D341Med (cell line): ENCODE measurements at places on chromosomes 7 and 10.

- no peak for DNase-seq
Measured at GRCh38 chr7:134009314-134010110, 117.6 kb upstream of the LRGUK start.

DNA sequence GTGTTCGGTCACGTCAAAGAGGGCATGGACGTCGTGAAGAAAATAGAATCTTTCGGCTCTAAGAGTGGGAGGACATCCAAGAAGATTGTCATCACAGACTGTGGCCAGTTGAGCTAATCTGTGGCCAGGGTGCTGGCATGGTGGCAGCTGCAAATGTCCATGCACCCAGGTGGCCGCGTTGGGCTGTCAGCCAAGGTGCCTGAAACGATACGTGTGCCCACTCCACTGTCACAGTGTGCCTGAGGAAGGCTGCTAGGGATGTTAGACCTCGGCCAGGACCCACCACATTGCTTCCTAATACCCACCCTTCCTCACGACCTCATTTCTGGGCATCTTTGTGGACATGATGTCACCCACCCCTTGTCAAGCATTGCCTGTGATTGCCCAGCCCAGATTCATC lies 6.5 kb downstream of the PPIF start:
- DNase-seq, result no peak

DNA sequence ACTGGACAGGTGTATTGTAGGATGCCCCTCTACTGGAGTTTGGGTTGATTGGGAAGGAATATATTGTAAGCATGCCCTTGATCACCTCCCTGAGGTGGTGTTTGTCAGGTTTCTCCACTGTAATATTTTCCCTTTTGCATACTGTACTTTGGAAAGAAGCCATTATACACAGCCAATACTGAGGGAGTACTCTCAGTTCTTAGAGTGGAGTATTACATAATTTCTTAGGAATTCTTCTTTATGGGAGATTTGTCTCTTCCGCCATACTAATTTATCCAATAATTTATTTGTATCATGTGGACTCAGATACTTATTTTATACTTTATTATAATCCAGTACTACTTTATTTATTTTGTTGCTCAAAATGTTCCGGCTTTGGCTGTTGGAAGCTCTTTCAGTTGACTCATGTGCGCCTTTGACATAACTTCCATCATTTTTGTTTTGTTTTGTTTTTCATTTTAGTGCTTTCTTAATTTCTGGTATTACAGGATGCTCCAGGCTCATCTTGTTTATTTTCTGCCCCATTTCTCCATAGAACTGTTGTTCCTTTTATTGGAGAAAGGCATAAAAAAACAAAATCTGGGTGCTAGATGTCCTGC lies 29.7 kb downstream of the MKLN1 start:
- DNase-seq, result no peak

DNA sequence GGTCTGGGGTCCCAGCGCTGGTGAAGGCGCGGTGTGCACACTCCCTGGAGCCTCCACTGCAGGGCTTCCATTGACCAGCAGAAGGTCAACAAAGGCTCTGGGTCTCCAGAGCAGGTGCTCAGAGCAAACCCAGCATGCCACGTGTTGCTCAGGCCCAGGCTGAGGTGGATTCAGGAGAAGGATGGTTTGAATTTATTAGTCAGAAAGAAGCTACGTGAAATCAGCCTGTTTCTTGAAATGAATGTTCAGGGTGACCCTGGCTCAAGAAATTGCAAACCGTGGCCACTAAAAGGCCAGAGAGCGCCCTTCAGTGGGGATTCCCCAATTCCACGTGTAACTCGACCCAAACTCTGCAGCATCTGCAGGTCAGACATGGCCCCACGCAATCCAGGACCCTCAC lies 82.7 kb upstream of the PFKP start:
- no peak for DNase-seq

DNA sequence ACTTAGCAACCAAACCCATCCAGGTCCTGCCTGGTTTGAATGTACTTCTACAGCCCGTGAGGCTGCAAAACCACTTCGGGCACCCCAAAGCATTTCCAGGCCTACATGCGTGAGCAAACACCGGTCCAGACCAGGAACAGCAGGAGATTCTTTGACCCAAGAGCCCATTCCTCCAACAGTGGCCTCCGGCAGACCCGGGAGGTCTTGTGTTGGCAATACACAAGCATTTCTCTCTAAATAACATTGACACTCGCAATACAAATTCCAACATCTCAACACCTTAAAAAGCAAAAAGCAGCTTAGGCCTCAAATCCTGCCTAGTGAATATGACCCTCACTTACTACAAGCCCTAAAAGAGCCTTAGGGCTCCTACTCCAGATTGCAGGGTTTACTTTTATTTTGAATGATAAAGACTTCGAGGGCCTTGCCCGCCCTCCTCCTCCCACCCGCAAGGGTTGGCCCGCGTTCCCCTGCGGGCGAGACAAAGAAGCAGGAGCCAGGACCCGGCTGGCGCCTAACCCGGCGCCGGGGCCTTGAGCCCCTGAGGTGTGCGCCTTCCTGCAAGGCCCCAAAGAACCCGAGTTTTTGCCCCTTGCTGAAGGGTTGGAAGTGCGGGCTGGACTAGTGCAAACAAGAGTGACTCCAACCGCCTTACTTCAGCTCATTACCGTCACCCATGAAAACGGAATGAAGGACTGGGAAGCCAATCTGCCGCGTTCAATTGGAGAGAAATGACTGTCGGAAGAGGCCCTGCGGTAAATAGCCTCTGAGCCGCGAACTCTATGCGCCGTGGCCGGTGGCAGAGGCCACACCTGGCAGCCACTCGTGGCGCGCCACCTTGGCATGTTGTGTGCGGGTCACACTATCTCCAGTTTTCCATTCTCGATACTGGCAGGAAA lies 3.4 kb upstream of the DLX6 start:
- no peak for DNase-seq

GRCh38 chr7:23242935-23243334 lies 3.6 kb upstream of the GPNMB start:
- DNase-seq, result no peak

- DNase-seq, result no peak
Measured at GRCh38 chr10:51433949-51434475, 265.4 kb downstream of the CSTF2T start.

- DNase-seq, result no peak
Measured at GRCh38 chr7:156677374-156678054, 36.9 kb downstream of the RNF32 start.

DNA sequence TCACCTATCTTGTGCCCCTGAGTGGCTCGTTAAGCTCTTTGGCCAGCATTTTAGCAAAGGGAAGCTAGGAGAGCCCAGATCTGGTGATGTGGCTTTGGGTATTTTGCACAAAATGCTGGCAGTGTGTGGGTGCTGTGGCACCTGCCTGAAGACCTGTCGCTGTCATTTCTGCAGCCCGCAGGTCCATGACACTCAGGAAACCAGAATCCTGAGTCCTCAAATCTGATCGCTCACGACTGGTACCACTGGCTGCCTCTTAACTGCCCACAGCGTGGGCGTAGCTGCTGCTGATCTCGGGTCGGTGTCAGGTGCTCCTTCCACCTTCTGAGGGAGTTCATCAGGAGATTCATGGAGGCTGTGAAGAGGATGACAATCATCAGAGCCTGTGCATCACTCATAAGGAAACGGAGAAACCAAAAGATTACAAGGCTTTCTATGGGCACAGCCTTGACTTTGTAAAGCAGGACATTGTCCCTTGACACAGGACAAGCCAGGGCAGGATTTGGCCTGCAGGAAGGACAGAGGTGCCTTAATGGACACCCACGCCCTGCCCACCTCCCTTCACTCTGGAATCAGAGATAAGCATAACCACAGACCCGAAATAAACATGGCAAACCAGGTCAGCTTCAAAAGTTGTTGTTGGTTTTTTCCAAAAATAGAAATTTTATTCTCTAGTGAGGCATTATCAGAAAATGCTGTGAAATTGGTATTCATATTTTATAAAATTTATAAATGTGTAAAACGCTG lies 71.0 kb upstream of the STK17A start:
- no peak for DNase-seq

- no peak for DNase-seq
Measured at GRCh38 chr10:103638948-103639347, 145.4 kb downstream of the NEURL1 start.

DNA sequence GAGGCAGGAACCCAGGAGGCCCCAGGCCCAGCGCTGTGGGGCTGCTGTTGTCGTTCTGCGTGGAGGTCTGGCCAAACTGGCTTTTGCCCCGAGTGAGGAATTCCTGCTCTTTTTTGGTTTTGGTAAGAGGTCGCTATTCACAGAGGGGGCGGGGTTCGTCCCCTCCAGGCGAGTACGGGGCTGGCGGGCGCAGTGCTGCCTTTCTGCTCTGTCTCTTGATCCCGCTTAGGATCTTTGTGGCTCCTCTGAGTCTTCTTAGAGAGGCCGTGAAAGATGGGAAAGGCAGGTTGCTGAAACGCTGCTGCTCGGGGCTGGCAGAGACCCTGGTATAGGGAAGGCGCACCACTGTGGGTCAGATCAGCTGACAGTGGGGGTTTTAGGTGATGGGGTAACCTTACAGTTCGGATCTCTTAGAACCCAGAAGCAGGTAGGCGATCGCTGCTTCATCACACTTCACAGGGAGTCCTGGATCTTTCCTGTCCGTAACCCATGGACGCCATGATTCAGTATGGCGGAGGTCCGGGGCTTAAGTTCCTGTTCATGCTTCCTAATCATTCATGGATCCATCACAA lies 136.7 kb downstream of the KIF20B start:
- no peak for DNase-seq

- no peak for DNase-seq
Measured at GRCh38 chr7:35467456-35467978, 213.6 kb upstream of the TBX20 start.

- DNase-seq, result no peak
Measured at GRCh38 chr7:131076032-131076431, 251.6 kb upstream of the MKLN1 start.

- no peak for DNase-seq
Measured at GRCh38 chr10:45461034-45461433, 87.0 kb downstream of the ALOX5 start.

GRCh38 chr7:55548295-55548731 lies 24.0 kb downstream of the VOPP1 start:
- DNase-seq, result no peak

GRCh38 chr10:110947061-110947595 lies 27.7 kb downstream of the SHOC2 start:
- no peak for DNase-seq

GRCh38 chr7:8823486-8823885 lies 390.1 kb downstream of the NXPH1 start:
- no peak for DNase-seq

GRCh38 chr7:50307368-50308032 lies 3.0 kb downstream of the IKZF1 start:
- no peak for DNase-seq

- DNase-seq, result peak; percentile 70
Measured at GRCh38 chr7:98281757-98282606, 496 bp downstream of the BRI3 start.

- no peak for DNase-seq
Measured at GRCh38 chr7:126493801-126494200, 758.9 kb downstream of the GRM8 start.

- no peak for DNase-seq
Measured at GRCh38 chr10:61406242-61406641, 46.9 kb downstream of the TMEM26 start.

DNA sequence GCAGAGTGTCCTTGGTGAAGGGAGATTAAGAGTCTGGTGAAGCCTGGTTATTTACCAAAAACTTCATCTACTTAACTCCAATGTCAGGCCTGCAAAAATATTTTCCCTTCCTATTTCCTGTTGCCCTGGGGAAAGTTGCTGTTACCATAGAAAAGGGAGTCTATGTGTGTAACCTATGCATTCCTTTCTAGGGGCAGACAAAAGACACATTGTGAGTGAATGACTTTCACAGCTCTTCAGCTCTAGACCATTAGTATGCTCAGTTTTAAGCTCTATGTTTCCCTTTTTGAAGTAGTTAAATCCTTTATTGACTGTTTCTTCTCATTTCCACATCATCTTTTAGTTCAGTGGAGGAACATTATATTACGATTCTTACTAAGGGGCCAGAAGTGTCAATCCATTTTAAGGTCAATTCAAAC lies 45.6 kb upstream of the SGCE start:
- no peak for DNase-seq

DNA sequence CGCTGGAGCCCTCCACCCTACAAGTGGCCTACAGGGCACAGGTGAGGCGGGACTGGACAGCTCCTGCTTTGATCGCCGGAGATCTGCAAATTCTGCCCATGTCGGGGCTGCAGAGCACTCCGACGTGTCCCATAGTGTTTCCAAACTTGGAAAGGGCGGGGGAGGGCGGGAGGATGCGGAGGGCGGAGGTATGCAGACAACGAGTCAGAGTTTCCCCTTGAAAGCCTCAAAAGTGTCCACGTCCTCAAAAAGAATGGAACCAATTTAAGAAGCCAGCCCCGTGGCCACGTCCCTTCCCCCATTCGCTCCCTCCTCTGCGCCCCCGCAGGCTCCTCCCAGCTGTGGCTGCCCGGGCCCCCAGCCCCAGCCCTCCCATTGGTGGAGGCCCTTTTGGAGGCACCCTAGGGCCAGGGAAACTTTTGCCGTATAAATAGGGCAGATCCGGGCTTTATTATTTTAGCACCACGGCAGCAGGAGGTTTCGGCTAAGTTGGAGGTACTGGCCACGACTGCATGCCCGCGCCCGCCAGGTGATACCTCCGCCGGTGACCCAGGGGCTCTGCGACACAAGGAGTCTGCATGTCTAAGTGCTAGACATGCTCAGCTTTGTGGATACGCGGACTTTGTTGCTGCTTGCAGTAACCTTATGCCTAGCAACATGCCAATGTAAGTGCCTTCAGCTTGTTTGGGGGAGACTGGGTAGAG lies at the start of gene COL1A2:
Gene COL1A2 (plus strand): TSS at position 459 of the 704 bp plus-strand sequence. CDS start 137 bp downstream, at position 596.
- DNase-seq, result peak; percentile 24

GRCh38 chr10:63711361-63711760 lies 190.2 kb downstream of the REEP3 start:
- no peak for DNase-seq

- no peak for DNase-seq
Measured at GRCh38 chr10:34231441-34232180, 583.5 kb downstream of the PARD3 start.

DNA sequence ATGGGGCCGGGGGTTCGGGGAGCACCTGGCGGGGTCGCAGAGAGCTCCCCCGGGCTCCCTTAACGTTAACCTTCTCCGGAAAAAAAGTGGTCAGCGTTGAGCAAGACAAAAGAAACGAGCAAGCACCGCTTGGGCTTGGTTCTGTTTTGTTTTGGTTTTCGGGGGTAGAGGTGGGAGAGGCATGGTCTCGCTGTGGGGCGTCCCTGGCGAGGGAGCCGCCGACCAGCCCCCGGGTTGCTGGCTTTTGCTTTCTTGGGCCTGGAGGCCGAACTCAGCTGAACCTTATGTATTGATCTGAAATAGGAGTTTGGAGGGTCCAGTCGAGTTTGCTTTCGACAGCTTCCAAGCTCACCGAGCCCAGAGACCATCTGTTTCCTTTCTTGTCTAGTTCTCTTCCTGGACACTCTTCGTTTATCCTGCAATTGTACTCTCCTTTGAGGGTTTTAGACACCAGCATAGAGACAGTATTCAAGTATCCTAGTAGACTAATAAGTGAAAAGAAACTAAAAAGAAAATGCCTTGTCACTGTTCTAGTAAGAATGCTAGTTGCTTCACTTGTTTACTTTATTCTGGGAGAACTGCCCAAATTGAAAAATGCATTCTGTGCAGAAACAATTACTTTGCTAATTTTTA lies 980 bp downstream of the FHIP2A start:
- peak; percentile 42 for DNase-seq

GRCh38 chr10:79073784-79074432 lies 5.1 kb downstream of the ZMIZ1 start:
- DNase-seq, result no peak

GRCh38 chr10:77518910-77519274 lies 118.7 kb downstream of the KCNMA1 start:
- DNase-seq, result no peak

- peak; percentile 60 for DNase-seq
Measured at GRCh38 chr10:103859161-103860086, 4.0 kb upstream of the SH3PXD2A start.
